ENCODE measurements at places on chromosomes 2 and 18.

GRCh38 chr2:129492548-129492947 lies 486.9 kb upstream of the RAB6C start:
- no peak for DNase-seq

DNA sequence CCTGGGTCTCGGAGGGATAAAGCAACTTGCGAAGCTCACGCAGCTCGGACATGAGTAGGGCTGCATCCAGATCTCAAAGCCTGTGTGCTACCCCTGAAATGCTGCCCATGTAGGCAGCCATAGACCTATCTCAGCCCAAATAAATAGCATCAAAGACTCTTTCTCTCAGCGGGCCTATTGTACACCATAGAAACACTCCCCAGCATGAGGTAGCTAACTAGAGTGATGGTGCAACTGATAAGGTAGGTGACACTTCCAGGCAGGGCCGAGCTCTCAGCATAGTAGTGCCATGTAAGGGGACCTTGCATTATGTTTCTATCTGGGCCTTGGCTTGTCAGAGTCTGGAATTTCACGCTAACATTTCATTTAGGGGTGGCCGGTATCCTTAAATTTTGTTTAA lies 52.4 kb downstream of the RABL2A start:
- DNase-seq: no peak

DNA sequence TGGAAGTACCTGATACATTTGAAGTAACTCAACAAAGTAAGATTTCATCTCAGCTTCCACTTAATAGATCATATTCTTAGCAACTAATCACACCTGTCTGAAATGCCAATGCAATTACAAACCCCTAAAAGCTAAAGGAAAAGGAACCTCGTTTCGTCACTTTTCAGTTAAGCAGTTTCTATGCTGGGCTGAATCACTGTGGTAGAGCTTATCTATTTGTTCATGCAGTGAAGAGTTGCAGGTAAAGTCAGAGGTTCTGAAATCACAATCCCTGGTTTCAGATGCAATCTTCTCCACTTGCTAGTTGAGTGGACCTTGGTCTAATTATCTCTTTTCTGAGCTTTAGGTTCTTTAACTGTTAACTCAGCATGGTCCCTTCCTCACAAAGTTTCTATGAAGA lies 6.3 kb downstream of the HRH4 start:
- DNase-seq: no peak

GRCh38 chr2:118269408-118270051 lies 181.3 kb downstream of the INSIG2 start:
- no peak for DNase-seq

- no peak for DNase-seq
Measured at GRCh38 chr2:239002954-239003623, 155.2 kb downstream of the TWIST2 start.

DNA sequence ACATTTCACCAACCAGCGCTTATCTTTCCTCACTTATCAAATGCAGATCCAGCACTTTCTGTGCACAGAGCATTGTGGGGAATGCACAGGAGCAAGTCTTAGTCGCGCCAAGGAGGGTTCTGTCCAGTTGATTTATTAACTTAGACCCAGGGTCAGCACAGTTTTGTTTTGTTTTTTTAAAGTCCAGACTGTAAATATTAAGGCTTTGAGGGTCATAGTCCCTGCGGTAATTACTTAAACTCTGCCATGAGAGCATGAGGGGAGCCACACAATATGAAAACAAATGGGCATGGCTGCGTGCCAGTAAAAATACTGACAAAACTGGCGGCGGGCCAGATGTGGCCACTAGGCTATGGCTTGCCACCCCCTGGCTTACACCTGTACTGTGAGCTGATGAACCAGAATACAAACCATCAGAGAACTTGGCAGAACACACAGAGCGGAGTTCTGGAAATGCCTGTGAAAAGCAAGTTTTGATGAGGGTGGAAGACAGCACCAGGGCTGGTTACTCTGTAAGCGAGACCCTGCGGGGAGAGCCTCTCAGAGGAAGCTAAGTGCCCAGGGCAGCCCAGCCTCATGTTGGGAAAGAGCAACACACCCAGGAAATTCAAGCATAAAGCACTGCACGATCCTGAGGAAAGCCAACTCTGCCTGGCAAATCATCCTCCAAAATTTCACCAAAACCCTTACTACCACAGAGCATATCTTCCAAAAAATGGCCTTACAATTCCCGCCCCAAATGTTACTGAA lies 43.6 kb downstream of the L3MBTL4 start:
- DNase-seq: no peak

- no peak for DNase-seq
Measured at GRCh38 chr2:237441605-237442274, 27.8 kb upstream of the COL6A3 start.

DNA sequence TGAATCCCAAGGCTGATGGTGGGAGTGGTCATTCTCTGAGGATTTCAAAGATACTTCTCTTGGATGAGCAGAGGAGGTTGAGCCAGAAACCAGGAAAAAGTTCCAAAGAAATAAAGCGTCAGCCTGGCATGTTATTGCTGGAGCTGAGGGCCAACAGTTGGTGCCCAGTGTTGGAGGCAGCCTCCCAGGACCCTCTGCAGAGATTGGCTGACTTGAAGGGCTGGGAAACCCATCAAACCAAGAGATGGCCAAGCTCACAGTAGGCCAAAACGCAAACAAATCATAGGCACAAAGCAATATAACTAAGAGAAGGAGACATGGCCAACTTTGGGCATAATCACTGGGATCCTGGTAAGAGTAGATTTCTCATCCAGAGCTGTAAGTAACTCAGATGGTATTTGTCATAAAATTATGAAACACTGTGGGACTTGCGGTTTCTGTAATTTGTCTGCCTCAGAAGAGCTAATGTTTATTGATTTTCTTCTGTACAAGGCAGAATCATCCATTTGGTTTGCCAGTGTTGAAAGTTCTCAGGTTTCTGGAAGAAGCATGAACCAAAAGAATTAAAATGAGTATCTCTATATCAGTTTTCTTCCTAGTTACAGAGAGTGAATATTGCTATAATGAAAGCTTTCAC lies 108.3 kb downstream of the ATL2 start:
- no peak for DNase-seq

- DNase-seq: no peak
Measured at GRCh38 chr2:219159771-219160185, 837 bp downstream of the NHEJ1 start.

- DNase-seq: no peak
Measured at GRCh38 chr2:121897335-121897970, 142.0 kb downstream of the TSN start.

GRCh38 chr18:52441794-52442193 lies 101.8 kb downstream of the DCC start:
- DNase-seq: no peak

GRCh38 chr2:96927405-96928171 lies 57.7 kb upstream of the SEMA4C start:
- no peak for DNase-seq

DNA sequence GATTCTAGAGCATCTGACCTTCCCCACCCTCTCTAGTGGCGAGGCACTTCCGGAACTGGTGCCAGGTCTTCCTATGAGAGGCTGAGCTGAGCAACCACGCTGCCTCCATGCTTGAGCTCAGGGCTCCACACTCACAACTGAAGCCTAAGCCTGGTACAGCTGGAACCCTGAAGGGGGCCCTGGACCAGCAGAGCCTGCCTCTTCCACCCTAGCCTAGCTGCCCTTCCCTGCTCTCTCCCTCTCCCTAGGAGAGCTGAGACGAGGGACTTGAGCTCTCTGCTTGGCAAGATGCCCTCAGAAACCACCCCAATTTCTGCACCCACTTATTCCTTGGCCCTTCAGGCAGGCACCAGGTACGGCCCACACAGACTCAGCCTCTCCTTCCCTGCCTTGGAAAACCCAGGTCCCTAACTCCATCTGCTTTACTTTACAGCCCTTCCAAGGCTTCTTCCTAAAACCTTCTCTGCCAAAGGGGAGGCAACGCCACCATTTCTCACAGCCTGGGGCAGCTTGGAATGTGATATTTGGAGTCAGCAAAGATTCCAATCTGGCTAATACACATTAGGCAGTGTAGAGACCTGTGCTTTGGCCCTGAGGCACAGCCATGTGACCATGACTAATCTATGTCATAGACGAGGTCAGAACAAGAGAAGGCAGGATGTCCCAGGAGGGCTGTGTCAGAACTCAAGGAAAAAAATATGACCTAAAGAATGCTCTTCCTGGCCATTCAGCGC lies 18.8 kb downstream of the COX7A2L start:
- DNase-seq: no peak

DNA sequence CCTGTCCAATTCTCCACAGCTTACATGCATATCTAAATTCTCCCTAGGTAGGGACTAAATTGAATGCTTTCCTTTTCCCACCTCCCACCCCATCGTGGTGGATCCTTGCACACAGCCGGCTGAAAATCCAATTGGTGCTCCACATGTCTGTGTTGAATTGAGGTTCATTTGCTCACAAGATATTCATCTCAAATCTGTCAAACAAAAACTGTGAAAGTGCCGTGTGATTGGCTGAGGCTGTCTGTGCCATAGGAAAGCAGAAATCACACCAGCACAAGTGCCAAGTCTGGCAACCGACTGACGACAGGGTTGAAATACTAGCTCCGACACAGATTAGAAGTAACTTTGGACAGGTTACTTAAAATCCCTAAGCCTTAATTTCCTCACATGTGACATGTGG lies 823.3 kb downstream of the TDRD15 start:
- DNase-seq: no peak

- DNase-seq: no peak
Measured at GRCh38 chr2:109689973-109690372, 75.8 kb downstream of the SOWAHC start.

DNA sequence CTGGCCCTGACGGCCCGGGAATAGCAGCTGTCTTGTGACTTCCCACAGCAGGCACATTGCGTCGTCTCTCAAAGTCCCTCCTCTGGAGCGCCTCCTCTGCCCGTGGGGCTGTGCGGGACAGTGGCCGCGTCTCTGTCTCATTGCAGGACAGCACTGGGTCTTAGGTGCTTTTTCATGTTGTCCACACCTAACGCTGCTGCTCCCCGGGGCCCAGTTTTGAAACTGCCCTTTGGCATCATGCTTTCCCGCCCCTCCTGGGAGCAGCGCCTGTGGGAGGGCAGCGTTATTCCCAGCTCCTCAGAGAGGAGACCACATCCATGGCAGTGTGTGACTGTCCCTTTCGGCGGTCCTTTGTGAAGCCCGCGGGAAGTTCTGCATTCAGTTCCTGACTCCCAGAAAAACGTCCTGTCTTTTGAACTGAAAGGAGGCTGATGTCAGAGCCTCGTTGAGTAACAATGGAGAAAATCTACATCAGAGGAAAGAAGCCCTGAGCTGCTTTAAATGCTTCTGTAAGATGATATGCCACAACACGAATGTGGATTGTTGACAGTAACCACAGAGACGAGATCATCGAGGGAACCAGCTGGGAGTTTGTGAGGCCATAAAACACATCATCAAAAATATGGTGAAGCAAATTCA lies 226.0 kb downstream of the FAM210A start:
- DNase-seq: no peak

DNA sequence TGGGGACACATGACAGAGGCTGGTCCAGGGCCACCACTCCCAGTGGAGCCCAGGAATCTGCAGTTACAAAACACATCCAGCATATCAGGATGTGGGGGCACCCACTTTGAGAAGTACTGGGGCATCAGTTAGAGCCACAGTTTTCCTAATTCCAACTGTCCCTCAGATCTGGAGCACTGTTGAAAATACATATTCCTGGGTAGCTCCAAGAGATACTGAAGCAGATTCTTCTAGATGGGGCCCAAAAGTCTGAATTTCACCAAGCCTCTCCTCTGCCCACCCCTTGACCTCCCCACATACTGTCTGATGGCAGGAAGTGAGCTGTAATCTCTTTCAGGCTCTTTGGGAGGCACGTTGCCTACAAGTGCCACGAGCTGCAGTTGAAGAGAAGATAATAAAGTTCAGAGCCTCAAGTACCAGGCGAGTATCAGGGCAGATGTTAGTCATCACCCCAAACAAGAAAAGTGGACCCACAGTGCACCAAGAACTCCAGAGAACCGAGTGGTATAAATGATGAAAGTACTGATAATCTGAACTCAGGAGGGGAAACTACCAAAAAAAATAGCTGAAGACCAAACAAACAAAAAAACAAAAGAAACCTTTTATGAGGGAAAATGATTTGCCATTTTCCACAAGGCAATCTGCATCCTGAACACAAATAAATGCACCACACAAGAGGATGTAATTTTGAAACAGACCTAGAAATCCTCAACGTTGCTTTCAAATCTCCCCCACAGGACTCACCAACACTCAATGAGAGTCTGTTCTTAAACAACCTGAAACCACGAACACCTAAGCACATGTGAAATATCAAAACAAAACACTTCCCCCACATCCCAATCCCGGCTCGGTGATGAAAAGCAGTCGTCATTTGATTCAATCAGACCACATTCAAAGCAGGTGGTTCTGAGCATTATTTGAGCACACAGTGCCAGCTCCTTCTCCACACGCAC lies 98.7 kb downstream of the TCF4 start:
- DNase-seq: no peak

DNA sequence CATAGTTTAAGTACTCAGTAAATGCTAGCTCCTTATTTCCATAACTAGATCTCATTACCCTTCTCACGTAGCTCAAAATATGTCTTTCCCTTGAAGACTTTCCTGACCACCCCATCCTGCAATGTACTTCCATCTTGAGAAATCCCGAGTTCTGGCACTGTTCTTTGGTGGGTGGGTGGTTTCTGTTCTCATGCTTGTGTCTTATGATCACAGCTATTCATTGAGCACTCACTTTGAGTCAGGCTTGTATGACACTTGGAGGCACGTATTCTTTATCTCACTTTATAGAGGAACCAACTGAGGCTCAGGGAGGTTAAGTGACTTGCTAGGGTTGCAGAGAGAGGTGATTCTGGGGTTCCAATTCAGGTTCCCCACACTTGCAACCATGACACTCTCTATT lies 9.0 kb upstream of the CLIP4 start:
- no peak for DNase-seq
